ENCODE measurements at places on chromosomes 7 and 10. TPM values are rescaled to one million over a fixed set of nuclear protein-coding genes. Genes with fewer than 3 reads are reported as not detected.

Gene ANKRD61
- total RNA-seq: 0.26 TPM

Gene ATRNL1
- total RNA-seq: 1.5 TPM

- no peak for ATAC-seq
Observed at GRCh38 chr10:127354255-127354654, 157.9 kb upstream of the INSYN2A start.

GRCh38 chr10:132593900-132594876 is 56.6 kb downstream of the INPP5A start:
- peak; percentile 31 for ATAC-seq
